ENCODE measurements at places on chromosomes 13 and 19.
A peak's percentile ranks its signal among the peaks of the same experiment; 100 is the strongest.

- no peak for DNase-seq
These were observed 132.1 kb downstream of the URI1 start for GRCh38 chr19:30074096-30074495.

DNA sequence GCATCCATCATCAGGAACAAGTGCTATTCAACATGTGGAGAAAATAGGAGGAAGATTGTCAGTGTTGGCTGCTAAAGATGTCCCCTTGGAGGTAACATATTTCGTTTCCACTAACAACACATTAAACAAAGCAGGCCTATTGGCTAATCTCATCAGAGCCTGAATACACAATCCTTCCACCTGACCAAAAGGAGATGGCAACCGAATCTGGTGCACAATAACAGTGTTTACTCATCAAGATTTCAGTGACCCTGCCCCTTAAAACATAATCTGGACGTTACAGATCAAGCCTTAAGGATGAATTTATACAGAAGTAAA is 582.5 kb downstream of the EFNB2 start:
- no peak for DNase-seq

- DNase-seq, result no peak
These were observed 454.5 kb downstream of the IRS2 start for GRCh38 chr13:109331898-109332297.

DNA sequence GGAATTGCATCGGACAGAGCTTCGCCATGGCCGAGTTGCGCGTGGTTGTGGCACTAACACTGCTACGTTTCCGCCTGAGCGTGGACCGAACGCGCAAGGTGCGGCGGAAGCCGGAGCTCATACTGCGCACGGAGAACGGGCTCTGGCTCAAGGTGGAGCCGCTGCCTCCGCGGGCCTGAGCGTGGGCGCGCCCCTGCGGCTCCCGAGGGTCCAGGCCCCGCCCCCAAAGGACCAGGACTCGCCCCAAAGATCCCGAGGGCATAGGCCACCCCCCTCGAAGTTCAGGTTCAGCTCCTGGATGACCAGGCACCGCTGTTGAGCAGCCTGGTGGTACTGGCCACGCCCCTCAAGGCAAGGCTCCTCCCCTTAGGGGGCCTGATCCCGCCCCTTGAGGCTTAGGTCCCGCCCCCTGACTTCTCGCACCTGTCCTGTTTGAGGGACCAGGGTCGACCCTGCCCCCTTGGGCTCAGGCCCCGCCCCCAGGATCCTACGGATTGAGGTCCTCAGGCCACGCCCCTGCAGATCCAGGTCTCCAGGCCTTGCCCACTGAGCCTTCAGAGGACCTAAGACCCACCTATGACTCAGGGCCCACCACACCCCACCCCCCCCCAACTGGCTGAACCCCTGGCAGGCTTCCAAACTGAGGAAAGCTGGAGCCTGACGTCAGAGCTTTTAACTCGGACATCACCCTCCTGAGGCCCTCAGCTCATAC is 43.1 kb downstream of the CYP4F22 start:
- peak; percentile 52 for DNase-seq

- DNase-seq, result no peak
These were observed 167.4 kb upstream of the STARD13 start for GRCh38 chr13:33452873-33453517.

GRCh38 chr19:53511933-53512374 is 26.0 kb upstream of the ZNF331 start:
- peak; percentile 55 for DNase-seq

GRCh38 chr13:35127466-35127865 is 185.4 kb downstream of the NBEA start:
- no peak for DNase-seq

DNA sequence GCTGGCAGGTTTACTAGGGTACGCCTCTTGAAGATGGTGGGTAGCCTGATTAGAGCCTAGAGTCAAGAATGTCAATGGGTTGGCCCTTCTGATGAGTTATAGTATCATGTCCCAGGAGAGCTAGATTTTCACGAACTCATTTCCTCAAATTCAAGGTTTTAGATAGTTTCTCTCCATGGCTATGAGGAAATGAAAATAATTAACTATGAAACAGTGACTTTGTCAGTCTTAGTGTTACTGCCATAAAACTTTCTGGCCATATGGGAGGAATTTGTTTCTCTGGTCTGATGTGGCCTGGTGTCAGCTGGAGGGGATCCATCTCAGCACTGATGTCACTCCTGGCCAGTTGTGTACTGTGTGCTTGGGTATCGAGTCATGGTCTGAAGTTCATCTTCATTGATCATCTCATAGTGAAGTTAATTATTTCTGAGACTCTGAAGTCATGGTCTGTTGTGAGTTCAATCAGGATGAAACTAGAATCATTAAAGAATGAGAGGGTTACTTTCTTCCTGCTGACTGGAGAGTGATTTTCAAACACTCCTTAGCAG is 49.4 kb upstream of the TNFSF11 start:
- no peak for DNase-seq

GRCh38 chr19:5127717-5128116 is 158.8 kb downstream of the KDM4B start:
- DNase-seq, result no peak

GRCh38 chr13:25727250-25727649 is 324.6 kb downstream of the SHISA2 start:
- DNase-seq, result no peak

GRCh38 chr19:2303211-2303798 is 4.6 kb downstream of the LINGO3 start:
- no peak for DNase-seq

DNA sequence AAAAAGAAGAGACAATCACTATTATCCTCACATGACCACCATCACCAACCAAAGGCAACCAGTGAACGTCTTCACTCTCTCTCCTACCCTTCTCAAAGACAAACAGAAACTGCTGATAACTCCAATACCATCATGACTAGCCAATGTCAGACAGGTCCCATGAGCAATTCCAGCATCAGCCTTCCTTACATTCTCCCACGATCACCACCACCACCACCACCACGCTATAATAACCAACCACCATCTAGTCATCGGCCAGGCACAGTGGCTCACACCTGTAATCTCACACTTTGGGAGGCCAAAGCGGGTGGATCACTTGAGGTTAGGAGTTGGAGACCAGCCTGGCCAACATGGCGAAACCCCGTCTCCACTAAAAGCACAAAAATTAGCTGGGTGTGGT is 3.9 kb downstream of the MYO1F start:
- no peak for DNase-seq

DNA sequence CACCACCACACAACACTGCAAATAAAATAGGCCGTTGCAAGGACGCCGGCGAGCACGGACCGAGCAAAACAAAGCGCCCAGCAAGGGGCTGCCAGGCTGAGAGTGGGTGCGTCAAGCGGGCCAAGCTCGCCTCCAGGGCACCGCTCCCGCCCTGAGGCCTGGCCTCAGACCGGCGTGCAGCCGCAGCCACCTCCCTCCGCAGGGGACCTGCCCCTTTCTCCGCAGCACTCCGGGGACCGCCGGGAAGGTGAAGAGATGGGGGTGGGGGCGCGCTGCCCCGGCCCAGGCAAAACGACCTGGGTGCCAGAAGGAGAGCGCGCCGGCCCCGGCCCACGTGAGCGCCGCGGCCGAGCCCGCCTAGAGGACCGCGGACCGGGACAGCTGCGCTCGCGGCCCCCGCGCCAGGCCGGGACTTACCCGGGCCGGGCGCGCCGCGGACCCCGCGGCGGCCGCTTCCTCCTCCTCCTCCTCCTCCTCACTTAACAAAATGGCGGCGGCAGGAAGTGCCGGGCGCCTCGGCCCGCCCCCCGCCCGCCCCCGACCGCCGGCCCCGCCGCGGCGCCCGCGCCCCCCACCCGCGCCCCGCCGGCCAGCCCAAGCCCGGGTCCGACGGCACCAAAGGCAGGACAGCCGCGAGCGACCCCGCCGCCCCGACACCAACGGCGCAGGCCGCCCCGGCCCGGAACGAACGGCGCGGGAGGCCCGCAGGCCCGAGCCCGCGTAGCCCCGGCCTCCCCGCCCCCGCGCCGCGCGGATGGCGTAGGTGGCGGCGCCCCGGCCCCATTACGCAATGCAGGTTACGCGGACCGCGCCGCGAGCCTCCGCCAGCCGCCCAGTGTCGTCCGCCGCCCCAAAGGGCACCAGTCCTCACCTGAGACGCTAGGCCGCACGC is 674 bp downstream of the BRD4 start:
- peak; percentile 59 for DNase-seq

DNA sequence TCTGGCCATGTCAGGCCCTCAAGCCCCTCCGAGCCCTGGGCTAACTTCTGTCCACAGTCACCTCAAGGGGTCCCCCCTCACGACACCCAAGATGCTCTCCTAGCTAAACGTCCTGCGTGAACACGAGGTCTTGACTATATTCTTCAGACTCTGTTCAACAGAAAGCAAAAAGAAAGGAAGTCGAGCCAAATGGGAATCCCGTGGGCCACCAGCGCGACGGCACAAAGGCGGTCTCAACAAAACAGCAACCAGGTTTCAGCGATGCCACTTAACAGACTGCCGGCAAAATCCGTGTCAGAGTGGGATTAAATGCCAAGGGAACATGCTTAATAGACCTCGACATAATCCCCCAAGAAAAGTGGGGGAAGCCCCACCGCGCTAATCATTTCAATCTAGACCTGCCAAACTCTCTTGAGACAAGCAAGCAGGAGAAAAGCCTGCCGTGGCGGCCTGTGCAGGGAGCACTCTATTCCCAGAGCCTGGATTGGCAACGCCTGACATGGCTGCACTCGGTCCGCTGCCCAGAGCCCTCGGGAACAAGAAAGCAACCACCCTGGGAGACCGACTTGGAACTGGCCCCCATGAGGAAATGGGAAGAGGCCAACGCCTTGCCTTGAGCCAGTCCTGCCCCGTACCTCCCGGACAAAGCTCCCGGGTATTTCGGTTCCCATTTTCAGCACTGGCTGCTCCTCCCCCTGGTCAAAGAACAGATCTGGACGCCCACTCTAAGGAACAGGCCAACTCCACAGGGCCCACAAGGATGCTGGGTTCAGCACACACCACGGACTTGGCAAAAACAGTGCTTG is 16.0 kb downstream of the ZC3H4 start:
- DNase-seq, result no peak

DNA sequence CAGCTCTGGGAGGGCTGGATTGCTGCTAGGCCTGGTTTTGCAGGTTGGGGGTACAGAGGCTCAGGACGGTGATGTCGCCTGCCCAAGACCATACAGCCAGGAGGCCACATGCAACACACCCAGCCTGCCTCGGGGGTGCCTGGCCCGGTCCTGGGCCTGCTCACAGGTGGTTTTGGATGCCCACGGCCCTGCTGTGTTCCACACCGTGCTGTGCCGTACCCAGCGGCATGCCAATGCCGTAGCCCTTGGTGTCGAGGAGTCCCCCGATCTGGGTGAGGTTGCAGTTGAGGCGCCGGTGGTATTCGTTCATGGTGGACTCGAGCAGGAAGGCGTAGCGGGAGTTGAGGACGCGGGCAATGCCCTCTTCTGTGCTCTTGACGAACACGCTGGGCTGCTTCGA is 11.5 kb upstream of the ATP1A3 start:
- DNase-seq, result no peak

DNA sequence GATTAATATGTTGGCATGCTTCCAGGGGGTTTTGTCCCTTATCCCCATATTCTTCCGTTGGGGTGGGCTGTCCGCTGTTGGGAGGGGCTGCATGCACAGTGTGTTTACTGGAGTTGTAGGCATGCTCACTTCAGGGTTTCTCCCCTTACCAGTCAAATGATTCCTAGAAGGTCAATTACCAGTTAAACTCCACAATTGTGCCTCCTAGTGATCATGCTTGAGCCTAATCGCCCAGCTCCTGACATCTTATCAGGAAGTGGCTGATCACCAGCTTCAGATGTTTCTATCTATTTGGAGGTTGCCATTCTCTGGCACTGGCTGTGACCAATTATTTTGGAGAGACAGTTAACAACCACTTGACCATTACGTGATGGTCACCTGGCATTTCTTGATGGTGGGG is 1090.0 kb downstream of the SLITRK5 start:
- DNase-seq, result no peak

DNA sequence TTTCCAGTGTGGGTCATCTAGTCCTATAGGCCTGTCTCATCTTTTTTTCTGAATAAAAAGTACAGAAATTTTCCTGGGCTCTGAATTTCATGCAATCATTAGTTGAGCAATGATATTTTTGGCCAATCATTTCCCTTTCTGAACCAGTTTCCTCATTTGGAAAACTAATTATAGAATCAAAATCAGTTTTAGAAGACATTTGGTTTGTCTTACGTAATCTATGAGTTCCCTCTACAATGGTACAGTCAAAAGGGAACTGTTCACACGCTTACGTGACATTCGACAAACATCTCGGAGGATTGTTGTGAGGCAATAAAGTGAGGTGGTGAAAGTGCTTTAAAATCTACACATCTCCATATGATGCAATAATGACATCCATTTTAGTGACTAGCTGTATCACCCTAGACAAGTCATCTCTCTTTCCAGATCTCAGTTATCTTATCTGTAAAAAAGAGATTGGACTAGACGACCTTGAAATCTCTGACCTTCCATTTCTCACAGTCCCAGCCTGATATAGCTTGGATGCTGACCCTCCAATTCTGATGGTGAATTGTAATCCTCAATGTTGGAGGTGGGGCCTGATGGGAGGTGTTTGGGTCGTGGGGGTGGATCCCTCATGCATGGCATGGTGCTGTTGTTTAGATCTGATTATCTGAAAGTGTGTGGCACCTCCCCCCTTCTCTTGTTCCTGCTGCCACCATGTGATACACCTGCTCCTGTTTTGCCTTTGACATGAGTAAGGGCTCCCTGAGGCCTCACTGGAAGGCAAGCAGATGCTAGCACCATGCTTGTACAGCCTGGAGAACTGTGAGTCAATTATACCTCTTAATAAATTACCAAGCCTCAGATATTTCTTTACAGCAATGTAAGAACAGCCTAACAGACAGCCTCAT is 26.7 kb downstream of the FLT1 start:
- DNase-seq, result no peak

- DNase-seq, result no peak
These were observed 57.2 kb downstream of the CHST8 start for GRCh38 chr19:33678796-33679585.

DNA sequence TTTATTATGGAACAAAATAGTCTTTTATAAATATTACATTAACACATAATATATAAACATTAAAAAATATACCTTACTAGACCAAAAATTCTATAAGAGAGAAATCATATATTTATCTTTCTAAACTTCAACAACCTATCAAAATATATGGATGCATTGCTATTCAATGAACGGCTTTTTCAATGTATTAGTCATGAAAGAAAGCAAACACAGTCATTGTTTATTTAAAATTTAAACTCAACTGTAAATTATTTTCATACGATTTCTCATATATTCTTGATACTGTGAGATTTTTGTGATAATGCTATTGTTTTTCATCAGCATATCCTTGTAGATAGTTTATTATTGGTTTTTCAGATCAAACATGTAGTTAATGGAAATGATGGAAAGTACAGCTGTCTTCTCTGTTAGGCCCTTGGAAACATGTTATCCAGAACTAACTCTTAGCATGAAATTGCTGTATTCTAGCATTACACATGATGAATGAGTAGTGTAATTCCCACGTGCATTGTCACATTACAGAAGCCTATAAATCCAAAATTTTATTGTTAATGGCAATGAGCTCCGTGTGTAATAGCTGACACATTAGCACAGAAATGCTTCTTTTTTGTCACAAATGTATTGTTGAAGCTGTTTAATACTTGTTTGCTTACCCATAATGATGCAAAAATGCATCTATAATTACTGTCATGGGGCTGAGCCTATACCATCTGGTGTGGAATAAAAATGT is 1639.9 kb downstream of the SLITRK5 start:
- no peak for DNase-seq

GRCh38 chr13:19673473-19674430 is 40.3 kb downstream of the MPHOSPH8 start:
- no peak for DNase-seq

- no peak for DNase-seq
These were observed 276.3 kb upstream of the PCDH9 start for GRCh38 chr13:67506407-67506806.
